ENCODE measurements at places on chromosomes 13 and 19. TPM values are rescaled to one million over a fixed set of nuclear protein-coding genes. Genes with fewer than 3 reads are reported as not detected.

GRCh38 chr13:20457670-20458069 is 68.0 kb downstream of the CRYL1 start:
- DNase-seq, result no peak

- no peak for DNase-seq
These were observed 150.1 kb downstream of the TBC1D4 start for GRCh38 chr13:75331792-75332349.

- DNase-seq, result no peak
These were observed 49.6 kb upstream of the MED4 start for GRCh38 chr13:48144413-48145035.

GRCh38 chr13:39263033-39263432 is 224.8 kb downstream of the NHLRC3 start:
- peak; percentile 42 for DNase-seq

- DNase-seq, result no peak
These were observed 4.0 kb downstream of the RAD23A start for GRCh38 chr19:12949363-12950283.

- no peak for DNase-seq
These were observed 17.1 kb downstream of the LSM14A start for GRCh38 chr19:34189199-34189916.

DNA sequence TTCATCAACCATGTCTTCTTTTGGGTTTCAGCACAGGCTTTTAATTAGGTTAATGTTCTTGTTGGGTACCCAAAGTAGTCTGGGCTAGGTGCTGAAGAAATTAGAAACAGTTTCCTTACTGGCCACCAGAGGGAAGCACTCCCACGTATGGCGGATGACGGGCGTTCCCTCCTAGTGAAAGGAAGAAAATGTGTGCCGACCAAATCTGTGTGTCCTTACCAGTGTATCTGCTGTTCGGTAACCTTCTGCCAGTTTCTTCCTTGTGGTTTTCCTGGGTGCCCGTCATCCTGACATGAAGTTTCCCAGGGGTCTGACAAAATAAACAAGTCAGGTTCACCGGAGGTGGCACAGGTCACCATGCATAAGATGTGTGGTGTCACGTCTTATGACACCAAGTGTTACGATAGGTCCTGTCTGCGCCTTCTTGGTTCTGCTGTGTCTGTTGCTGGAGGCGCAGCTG is 6.0 kb upstream of the WDR88 start:
- peak; percentile 58 for DNase-seq

DNA sequence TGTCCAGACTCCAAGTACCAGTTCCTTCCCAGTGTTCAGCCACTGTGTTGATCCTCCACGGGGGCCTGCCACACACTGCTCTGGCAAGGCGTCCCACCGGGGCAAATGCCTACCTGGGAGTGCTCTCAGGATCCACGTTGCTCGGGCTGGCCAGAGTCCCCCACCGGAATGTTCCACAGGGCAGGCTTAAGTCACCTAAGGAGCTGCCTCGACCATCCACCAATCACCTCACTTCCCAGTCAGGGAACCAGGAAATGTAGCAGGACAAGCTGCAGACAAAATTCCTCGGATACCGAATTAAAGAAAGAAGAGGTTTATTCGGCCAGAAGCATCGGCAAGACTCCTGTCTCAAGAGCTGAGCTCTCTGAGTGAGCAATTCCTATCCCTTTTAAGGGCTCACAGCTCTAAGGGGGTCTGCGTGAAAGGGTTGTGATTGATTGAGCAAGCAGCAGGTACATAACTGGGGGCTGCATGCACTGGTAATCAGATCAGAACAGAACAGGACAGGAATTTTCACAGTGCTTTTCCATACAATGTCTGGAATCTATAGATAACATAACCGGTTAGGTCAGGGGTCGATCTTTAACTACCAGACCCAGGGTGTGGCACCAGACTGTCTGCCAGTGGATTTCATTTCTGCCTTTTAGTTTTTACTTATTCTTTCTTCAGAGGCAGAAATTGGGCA is 56.9 kb upstream of the EDNRB start:
- DNase-seq, result peak; percentile 34

- peak; percentile 42 for DNase-seq
These were observed 21.7 kb downstream of the LILRB4 start for GRCh38 chr19:54684527-54684926.

DNA sequence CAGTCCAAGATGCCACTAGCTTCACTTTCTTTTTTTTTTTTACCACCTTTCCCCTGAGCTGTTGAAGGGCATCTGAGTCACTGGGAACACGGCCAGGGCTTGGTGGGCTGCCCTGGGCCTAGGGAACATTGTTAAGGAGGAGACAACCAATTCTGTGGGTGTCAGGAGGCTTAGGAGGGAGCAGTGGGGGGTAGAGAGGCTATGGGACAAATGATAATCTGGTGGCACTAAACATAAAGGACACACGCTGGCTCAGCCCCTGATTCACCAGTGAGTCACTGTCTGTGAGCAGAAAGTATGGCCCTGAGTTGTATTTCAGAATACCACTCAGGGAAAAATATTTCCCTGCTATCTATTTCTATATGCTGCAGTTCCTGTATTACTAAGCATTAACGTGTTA is 207.8 kb downstream of the DCLK1 start:
- peak; percentile 87 for DNase-seq

GRCh38 chr13:59088716-59089115 is 1075.0 kb downstream of the DIAPH3 start:
- peak; percentile 78 for DNase-seq

LRRC63 gene
- total RNA-seq, result not detected

MIDN gene
- 11.0 TPM for total RNA-seq

GRCh38 chr13:47835470-47836228 is 165.4 kb downstream of the SUCLA2 start:
- peak; percentile 45 for DNase-seq

GPATCH1 gene
- 4.7 TPM for total RNA-seq

DNA sequence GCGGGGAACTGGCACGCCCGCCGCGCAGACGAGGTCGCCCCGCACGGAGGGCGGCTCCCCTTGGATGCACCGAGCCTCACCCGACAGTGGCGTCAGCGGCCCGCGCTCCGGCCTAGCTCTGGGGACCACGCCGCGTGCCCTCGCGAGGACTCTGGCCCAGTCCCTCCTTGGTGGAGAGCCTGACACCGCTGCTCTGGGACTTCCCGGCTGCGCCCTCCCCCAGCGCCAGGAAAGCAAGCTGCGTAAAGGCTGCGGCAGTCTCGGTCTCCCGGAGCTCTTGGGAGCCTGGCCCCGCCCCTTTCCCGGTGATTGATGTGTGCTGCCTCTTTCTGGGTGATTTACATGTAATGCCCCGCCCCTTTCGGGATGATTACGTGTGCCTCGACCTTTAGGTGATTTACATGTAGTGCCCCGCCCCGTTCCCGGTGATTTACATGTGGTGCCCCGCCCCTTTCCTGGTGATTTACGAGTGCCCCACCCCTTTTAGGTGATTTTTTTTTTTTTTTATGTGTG is at the start of gene LENG9:
TSS of gene LENG9 (minus strand) at position 248 of the 513 bp plus-strand sequence. CDS start 252 bp downstream, outside the sequence.
- DNase-seq, result peak; percentile 99

DNA sequence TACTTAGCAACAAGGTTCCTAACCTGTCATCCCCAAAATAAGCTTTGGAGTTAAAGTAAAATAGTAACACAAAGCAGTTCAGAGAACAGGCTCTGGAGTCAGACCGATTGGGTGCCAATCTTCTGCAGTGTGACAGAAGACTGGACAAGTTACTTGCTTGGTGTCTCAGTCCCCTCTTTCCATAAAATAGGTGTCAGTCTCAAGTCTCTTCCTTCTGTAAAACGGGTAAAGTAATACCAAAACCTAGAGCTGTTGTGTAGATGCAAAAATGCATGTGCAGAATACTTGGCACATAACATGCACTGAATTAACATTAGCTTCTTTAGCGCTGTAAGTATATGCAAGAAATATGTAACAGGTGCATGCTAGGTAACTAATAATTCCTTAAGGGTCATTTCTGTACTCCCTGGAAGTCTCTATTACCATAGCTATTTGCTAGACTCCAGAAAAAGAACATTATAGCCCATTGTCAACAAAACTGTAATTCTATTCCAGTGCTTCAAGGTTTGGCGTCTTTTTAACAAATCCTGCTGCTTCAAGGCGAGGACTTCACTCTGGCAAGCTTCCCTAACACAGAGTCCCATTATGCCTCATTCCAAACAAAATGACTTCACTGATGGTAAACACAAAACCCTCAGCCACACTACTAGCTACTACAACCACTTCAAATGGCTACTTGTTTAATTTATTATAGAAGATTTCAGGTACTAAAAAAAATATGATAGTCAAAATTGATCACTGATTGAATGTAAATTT is 32.8 kb downstream of the ELF1 start:
- DNase-seq, result peak; percentile 62

DNA sequence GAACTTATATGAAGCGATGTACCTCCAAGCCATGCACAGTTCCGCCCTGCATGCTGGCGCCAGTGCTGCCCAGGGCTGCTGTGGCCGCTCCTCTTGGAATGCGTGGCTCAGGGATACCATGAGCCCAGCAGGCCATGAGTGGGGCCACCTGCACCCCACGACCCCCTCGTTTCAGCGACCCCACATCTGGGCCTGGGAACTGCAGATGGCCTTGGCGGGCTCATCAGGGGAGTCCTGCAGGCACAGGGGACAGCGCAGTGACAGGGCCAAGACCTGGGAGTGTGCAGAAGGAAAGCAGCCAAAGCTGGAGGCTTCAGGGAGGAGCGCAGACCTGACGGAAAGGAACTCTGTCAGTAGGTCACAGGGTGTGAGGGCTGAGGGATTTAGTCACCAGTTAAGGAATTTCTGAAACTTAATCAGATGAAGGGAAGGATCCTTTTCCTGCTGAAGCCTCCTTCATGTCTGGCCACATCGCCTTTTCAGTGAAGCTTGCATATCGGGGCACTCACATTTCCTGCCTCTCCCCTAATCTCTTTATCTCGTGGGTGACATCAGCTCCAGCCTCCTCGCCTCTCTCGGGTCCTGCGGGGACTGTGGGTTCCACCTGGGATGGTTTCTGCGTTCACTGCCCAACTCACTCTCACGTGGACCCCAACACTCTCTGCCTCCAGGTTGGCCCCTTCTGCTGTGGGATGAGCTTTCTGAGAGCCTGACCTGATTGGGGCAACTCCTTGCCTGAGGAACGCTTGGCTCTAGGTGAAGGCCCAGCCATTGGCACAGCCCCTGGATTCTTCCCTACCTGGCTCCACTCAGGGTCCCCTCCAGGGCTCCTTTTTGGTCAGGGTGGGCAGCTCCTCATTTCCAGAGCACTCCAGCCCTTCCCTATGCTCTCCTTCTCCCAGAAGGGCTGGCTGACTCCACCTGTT is 123.5 kb downstream of the CRYL1 start:
- peak; percentile 78 for DNase-seq

All from M059J (cell line).